ENCODE measurements at places on chromosomes 6 and 20. TPM values are rescaled to one million over a fixed set of nuclear protein-coding genes. Genes with fewer than 3 reads are reported as not detected.

DNA sequence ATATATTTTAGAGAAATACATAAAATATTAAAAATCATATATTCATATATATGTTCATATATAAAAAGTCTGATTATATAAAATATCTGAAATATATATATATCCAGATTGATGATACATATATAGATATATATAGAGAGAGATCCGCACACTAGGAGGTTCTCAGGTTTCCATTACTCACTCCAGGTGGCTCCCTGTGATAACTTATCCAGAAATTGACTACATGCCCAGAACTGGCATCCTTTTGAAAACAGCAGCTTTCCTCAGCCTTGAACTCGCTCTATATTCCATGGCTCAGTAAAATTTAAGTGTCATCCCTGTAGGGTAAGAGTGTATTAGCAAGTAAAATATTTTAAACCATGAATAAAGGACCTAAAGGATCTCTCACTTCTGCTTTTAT is 206.8 kb downstream of the TINAG start:
- no peaks in the 10 kb centered on the region for H3K36me3 ChIP-seq
- H3K27ac ChIP-seq: no peak overlapping the region
- peak; percentile 45 for DNase-seq
- H3K4me3 ChIP-seq: no peak overlapping the region
- H3K4me1 ChIP-seq: peaks cover 9% of the 10 kb centered on the region

TPD52L1 gene
- total RNA-seq: 92.6 TPM

NCOA7 gene
- 52.3 TPM for total RNA-seq

GRCh38 chr6:154901876-154902552 is 93.1 kb upstream of the TIAM2 start:
- no peaks in the 10 kb centered on the region for H3K27me3 ChIP-seq
- H3K36me3 ChIP-seq: peaks cover 5% of the 10 kb centered on the region
- no peaks in the 10 kb centered on the region for H3K4me1 ChIP-seq
- H3K27ac ChIP-seq: no peak overlapping the region

DNA sequence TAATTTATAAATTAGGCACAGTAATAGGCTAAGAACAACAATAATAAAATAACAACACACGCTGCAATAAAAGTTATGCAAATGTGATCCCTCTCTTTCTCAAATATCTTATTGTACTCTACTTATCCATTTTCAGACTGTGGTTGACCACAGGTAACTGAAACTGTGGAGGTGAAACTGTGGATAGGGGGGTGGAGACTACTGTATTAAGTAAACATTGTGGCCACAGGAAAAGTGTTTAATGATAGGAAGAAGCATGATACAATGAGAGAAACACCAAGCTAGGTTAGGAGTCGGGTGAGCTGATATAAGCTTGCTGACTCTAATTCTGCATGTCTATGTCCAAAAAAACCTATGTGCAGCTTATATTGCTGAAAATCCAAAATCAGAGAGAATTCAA is 23.0 kb downstream of the NHLRC1 start:
- no peak overlapping the region for H3K27ac ChIP-seq
- H3K36me3 ChIP-seq: no peaks in the 10 kb centered on the region
- no peak overlapping the region for H3K4me3 ChIP-seq
- no peak for DNase-seq
- no peaks in the 10 kb centered on the region for H3K27me3 ChIP-seq

DNA sequence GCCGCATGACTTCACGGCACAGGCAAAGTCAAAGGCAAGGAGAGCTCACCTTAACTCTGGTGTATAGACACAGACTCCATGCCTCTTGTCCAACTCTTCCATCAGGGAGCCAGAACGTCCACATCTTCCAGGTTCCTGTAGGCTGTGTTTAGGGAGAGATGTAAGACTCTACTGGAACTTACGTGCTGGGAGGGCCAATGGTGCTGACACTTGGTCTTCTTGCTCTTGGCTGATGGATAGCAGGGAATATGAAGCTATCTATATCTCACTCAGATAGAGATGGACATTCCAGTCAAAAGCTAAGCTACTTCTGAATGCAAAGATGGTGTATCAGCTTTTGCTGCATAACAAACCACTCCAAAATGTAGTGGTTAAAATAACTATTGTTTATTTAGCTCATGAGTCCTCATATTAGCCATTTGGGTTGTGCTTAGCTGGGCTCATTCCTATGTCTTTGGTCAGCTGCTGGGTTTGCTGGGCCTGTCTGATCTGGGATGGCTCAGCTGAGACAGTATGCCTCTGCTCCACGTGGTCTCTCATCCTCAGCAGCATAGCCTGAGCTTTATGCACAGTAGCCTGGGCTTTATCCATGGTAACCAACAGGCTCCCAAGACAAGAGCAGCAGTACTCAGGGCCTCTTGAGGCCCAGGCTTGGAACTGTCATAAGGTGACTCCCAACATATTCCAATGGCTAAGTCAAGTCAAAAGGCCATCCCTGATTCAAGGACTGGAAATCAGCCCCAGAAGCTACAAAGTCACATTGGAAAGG is 111.6 kb downstream of the SNX5 start:
- no peak for DNase-seq
- H3K27me3 ChIP-seq: no peaks in the 10 kb centered on the region
- no peaks in the 10 kb centered on the region for H3K36me3 ChIP-seq
- H3K27ac ChIP-seq: no peak overlapping the region

- H3K4me3 ChIP-seq: no peak overlapping the region
- no peaks in the 10 kb centered on the region for H3K4me1 ChIP-seq
- H3K27me3 ChIP-seq: no peaks in the 10 kb centered on the region
- H3K36me3 ChIP-seq: peaks cover 1% of the 10 kb centered on the region
- no peak overlapping the region for H3K27ac ChIP-seq
Measured at GRCh38 chr6:39897698-39898097, 36.6 kb downstream of the MOCS1 start.

DNA sequence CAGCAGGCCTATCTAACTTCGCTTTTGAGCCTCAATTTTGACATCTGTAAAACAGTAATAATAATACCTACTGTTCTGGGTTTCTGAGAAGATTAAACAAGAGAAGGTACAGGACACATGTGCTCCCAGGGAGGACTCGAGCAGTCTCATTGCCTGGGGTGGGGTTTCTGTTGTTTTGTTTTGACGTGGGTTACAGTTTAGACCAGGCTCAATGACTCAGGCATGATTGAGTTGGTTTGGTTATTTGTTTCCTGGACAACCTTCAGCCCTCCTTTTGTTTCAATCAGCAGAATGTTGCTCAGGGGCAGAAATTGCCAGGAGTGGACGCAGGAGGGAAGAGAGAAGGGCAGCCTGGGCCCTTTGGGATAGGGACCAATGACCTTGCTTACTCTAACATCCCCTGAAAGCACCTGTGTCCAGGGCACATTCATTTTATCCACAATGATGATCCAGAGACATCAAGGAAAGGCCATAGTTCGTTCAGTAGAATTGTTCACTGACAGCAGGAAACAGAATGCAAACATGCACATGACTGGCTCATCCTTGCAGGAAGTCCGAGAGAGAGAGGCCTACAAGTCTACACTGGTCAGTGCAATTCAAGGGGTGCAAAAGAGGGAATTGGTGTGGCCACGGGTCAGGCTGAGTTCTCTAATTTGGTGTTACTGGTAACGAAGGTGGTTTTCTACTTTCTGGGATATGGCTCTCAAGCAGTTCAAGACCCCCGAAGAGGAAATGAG is 74.5 kb upstream of the MRPS10 start:
- peak overlapping the region; percentile 93 for H3K27ac ChIP-seq
- H3K36me3 ChIP-seq: peaks cover 64% of the 10 kb centered on the region

MUC22 gene
- not detected for total RNA-seq

DNA sequence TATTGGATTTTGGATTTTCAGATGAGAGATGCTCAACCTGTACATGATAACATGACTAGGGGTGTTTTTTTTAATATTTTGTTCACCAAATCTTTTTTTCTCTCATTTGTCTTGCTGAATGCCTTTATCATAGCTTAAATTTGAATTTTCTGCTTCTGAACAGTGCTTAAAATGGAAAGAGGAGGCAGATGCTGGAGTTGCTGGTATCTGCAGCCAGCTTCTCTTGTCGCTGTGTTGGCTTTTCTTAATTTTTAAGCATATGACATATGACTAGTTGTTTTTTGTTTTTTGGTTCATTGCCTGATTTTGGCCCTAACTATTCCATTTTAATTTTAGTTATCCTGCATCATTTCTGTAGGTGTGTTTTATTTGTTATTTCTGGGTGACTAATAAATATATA is 196.1 kb downstream of the PLCB1 start:
- no peak overlapping the region for H3K4me3 ChIP-seq
- H3K36me3 ChIP-seq: no peaks in the 10 kb centered on the region
- H3K27me3 ChIP-seq: no peaks in the 10 kb centered on the region
- H3K27ac ChIP-seq: no peak overlapping the region
- H3K4me1 ChIP-seq: peaks cover 16% of the 10 kb centered on the region
- DNase-seq: no peak

MOCS1 gene
- 4.9 TPM for total RNA-seq

- H3K27me3 ChIP-seq: no peaks in the 10 kb centered on the region
- no peak overlapping the region for H3K4me3 ChIP-seq
- no peak for DNase-seq
- H3K27ac ChIP-seq: no peak overlapping the region
- no peaks in the 10 kb centered on the region for H3K4me1 ChIP-seq
- no peaks in the 10 kb centered on the region for H3K36me3 ChIP-seq
Measured at GRCh38 chr6:91273729-91274128, 686.9 kb upstream of the MAP3K7 start.

DNA sequence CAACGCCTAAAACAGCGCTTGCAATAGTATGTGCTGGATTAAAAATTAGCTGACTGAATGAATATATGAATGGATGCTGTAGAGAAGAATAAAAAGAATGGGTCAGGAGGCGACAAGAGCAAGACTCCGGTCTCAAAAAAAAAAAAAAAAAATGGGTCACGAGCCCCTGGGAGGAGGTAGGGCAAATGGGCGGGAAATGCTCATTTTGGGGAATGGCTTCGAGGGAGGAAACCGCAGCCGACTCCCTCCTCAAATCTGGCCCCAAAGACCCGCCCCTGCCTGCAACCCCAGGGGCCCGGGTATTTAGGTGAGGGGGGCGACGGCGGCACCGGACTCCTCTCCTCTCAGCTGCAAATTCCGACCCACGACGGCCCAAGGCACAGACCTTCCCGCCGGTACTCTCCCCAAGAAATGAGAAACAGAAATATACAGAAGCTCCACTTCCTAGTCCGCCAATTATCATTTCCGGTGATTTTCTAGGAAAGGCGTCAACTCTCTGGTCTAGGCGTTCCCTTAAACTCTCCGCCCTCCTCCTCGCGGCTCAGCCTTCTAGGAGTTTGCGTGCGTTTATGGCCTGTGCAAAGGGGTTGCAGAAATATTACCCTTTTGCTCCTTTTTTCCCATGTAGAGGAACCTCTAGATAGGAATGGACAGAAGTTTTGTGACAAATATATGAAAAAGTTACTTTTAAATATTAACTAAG is at the start of gene ZNF311:
Gene ZNF311 (minus strand): TSS at position 133 of the 703 bp plus-strand sequence. CDS start 1,361 bp downstream, outside the sequence.
- no peaks in the 10 kb centered on the region for H3K27me3 ChIP-seq
- DNase-seq: peak; percentile 79
- H3K4me3 ChIP-seq: peak within 1 kb of the TSS; percentile 91
- peaks cover 13% of the 10 kb centered on the region for H3K36me3 ChIP-seq

DNA sequence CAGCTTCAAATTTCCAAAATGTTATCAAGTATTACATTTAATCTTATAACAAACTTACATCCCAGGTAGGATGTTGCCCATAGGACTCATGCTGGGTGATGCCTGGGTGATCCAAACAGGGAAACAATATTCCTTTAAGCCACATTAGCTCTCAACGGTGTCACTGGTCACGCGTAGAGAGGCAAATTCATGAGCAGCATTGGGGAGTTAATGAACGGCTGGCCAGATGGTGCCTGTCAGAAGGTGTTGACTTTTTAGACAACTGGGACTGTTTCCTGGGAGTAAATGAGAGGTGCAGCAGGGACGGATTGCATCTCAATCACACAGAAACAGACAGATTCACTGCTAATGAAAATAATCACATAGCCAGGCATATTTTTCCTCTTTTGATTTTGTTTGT is 83.3 kb upstream of the ID4 start:
- H3K27me3 ChIP-seq: no peaks in the 10 kb centered on the region
- peaks cover 15% of the 10 kb centered on the region for H3K4me1 ChIP-seq
- no peak overlapping the region for H3K27ac ChIP-seq
- no peaks in the 10 kb centered on the region for H3K36me3 ChIP-seq

OSER1 gene
- 50.8 TPM for total RNA-seq

LTV1 gene
- 40.4 TPM for total RNA-seq

DNA sequence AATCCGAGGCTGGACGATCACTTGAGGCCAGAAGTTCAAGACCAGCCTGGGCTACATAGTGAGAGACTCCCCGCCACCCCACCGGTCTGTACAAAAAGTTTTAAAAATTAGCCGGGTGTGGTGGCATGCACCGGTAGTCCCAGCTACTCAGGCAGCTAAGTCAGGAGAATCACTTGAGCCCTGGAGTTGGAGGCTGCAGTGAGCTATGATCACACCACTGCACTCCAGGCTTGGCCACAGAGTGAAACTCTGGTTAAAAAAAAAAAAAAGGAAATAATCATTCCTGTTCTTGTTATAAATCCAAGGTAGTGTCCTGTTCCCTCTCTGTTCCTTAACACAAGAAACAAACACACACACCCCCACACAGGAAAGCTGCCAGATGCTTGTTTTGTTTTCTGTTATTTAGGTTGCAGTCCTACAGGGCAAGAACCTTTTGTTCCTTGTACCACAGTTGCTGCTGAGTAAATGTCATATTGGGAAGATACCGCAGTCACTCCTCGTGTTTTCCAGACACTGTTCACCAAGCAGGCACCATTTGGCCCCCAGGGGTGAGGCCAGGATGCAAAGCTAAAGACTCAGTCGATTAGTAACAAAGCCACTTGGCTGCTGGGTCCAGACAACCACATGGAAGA is 28.9 kb downstream of the ASIP start:
- peaks cover 26% of the 10 kb centered on the region for H3K36me3 ChIP-seq
- DNase-seq: peak; percentile 78
- H3K4me1 ChIP-seq: no peaks in the 10 kb centered on the region

DNA sequence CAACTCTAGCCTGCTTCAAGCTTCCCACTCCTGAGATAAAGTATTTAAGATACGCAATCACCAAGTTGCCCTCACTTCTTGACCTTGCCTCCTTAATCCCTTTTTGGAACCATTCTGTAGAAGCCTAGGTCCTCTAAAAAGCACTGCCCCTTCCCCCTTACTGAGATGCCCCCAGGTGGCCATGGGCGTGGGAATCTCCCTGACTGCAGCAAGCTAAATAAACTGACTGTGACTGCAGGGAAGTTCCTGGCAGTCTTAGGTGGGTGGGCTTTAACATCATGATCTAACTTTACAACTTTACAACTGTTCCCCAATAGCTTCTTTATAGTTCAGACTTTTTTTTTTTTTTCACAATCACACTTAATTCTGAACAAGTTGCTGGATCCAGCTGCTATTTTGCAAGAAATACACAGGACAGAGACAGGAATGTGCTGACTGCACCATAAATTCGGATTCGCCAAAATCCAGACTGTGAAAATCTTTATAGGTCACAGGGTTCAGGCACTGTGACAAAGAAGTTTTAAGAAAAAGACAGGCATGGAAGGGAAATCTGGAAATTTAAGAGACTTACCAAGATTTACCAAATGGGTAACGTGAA is 344.2 kb upstream of the SULF2 start:
- H3K4me1 ChIP-seq: peaks cover 28% of the 10 kb centered on the region
- peak overlapping the region; percentile 49 for H3K27ac ChIP-seq
- no peaks in the 10 kb centered on the region for H3K27me3 ChIP-seq
- H3K4me3 ChIP-seq: no peak overlapping the region
- DNase-seq: no peak

TTBK1 gene
- total RNA-seq: not detected
